Amniotic stem cell (primary cell): ENCODE measurements at places on chromosomes 3 and 15.

DNA sequence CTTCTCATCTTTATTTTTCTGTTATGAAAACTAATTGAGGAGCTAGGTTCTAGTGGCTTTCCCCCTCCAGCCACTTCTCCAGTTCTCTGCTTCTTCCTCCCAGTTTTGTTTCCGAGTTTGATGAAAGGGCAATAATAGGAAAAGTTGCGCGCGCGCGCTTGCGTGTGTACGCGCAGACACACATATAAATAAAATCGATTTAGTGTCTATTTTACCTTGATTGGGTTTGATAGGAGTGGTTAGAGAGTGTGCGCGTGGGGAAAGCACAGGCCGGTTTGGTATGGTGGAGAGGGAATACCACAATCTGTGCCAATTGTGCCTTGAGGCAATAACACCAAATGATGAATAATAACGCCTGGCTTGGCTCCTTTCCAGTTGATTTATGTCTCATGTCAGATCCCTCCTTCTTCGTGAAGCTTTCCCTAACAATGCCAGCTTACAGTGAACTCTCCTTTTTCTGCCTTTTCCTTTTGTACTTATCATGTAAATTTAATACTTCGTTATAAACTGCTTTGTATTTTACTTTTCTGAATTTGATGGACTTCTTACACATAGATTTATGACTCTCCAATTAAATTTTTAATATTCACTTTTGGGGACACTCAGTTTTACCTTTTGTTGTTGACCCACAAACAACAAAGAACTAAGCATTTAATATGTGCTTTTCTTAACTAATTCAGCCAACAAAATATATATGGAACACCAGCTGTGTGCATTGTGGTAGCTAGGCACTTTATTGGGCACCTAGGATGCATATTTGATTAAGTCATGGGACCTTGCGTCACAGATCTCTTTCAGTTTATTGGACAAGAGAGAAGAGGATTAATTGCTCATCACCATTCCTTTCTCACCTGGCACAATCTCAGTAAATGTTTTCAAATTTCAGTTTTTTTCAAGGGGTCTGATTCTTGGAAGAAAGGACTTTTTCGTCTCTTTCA lies 1.7 kb downstream of the TIPARP start:
- DNase-seq, result peak; percentile 88

DNA sequence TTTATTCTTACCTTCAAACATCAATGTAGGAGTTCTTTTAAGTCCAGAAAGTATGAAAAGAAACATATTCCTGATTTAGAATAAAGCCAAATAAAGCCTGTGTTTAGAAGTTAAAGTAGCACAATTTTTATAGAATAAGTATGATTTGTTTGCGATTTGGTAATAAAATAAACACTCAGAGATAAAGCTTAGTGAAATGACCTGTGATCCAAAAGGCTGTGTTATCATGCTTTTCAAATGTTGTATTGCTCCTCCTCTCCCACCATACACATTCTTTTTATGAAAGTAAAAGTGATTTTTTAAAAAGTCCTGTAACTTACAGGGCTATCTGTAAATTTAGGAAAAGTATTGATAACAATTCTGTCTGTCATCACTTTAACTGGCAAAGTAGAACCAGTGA lies 138.6 kb upstream of the CGNL1 start:
- DNase-seq, result no peak

- DNase-seq, result no peak
These were observed 24.7 kb upstream of the UBE2E1 start for GRCh38 chr3:23781051-23781450.

DNA sequence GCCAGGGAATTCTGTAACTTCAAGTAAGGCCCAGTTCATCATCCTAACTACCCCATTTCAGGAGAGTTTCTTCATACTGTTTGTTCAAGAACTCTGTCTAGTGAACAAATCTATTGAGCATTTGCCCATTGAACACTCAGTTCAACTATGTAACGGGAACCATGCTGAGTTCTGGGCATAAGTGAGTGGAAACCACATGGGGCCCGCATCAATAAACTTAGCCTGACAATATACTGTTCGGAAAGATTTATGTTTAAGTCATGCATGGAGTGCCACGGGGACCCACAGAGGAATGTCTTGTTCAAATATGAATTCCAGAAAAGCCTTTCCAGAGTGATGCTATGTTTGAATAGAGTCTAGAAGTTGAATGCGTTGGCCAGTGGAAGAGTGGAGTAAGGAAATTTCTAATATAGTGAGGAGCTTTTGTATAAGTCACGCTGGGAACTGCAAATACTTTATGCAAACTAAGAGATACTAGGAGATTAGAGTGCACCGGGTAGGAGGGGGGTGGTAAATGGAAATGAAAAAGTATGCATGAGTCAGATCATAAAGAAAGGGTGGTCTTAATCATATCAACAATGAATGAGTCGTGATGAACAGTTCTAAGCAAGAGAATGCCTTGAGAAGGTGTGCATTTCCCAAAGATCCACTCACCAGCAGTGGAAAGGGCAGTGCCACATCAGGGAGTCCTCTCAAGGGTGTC lies 279.8 kb downstream of the VPS13C start:
- DNase-seq, result no peak

- DNase-seq, result no peak
These were observed 33.1 kb downstream of the ARMC8 start for GRCh38 chr3:138220242-138220641.
